ENCODE measurements at places on chromosomes 6 and 20. TPM values are rescaled to one million over a fixed set of nuclear protein-coding genes. Genes with fewer than 3 reads are reported as not detected.

Gene PRR18
- polyA plus RNA-seq: not detected

Gene POLR1C
- polyA plus RNA-seq: 15.5 TPM

Gene NKX2-4
- not detected for polyA plus RNA-seq

Gene SLC32A1
- polyA plus RNA-seq: not detected

Gene POM121L2
- not detected for polyA plus RNA-seq

Gene RBM39
- 203 TPM for polyA plus RNA-seq

Gene CLVS2
- polyA plus RNA-seq: not detected

Gene OR2B6
- polyA plus RNA-seq: not detected

Gene FUT9
- not detected for polyA plus RNA-seq

Gene RSPO4
- not detected for polyA plus RNA-seq

Gene CCM2L
- polyA plus RNA-seq: not detected

Gene SRSF12
- polyA plus RNA-seq: 0.22 TPM

Gene FAM83C
- polyA plus RNA-seq: not detected

Gene KCNK16
- not detected for polyA plus RNA-seq

Gene C6orf47
- 23.6 TPM for polyA plus RNA-seq

Gene BTNL2
- not detected for polyA plus RNA-seq

Gene SCRT2
- polyA plus RNA-seq: not detected

Gene EYA4
- polyA plus RNA-seq: not detected

Gene DSN1
- polyA plus RNA-seq: 15.8 TPM

Gene RARS2
- 16.5 TPM for polyA plus RNA-seq

Gene RSPO3
- not detected for polyA plus RNA-seq

Gene TP53TG5
- 0.22 TPM for polyA plus RNA-seq

Gene RWDD1
- 70.4 TPM for polyA plus RNA-seq

Gene TCF21
- polyA plus RNA-seq: not detected

Gene NMBR
- not detected for polyA plus RNA-seq

Gene NECAB3
- 2.9 TPM for polyA plus RNA-seq

Gene TNF
- 5.9 TPM for polyA plus RNA-seq

Gene CST3
- polyA plus RNA-seq: 60.0 TPM
